ENCODE measurements at places on chromosomes 16 and 17. TPM values are rescaled to one million over a fixed set of nuclear protein-coding genes. Genes with fewer than 3 reads are reported as not detected.

The LRRC75A gene
- total RNA-seq, result 3.3 TPM

The PERCC1 gene
- not detected for total RNA-seq

The HEATR9 gene
- total RNA-seq, result not detected

The SULT1A4 gene
- total RNA-seq, result 1.1 TPM

The KRT24 gene
- total RNA-seq, result not detected

The LPO gene
- not detected for total RNA-seq

The RAMP2 gene
- 0.37 TPM for total RNA-seq

The ALOXE3 gene
- 0.25 TPM for total RNA-seq

The GALR2 gene
- not detected for total RNA-seq

The LHX1 gene
- not detected for total RNA-seq

The PEMT gene
- 28.3 TPM for total RNA-seq

The CCDC200 gene
- total RNA-seq, result not detected

The TPSB2 gene
- not detected for total RNA-seq

The OR3A3 gene
- total RNA-seq, result 0.33 TPM

The DNAH9 gene
- not detected for total RNA-seq

The HS3ST6 gene
- not detected for total RNA-seq

The TTYH2 gene
- total RNA-seq, result 2.0 TPM

The NOTUM gene
- under 0.01 TPM for total RNA-seq

The GSG1L gene
- not detected for total RNA-seq

The SHBG gene
- 0.37 TPM for total RNA-seq

The RHBDL3 gene
- under 0.01 TPM for total RNA-seq

The OTOP2 gene
- not detected for total RNA-seq

The GDPD1 gene
- 2.2 TPM for total RNA-seq

The CCL4 gene
- total RNA-seq, result not detected

The BCO1 gene
- 0.12 TPM for total RNA-seq

The SPNS3 gene
- total RNA-seq, result not detected

The MARVELD3 gene
- total RNA-seq, result not detected
